T-helper 9 cell (primary cell): ENCODE measurements at places on chromosomes 6 and 20.

DNA sequence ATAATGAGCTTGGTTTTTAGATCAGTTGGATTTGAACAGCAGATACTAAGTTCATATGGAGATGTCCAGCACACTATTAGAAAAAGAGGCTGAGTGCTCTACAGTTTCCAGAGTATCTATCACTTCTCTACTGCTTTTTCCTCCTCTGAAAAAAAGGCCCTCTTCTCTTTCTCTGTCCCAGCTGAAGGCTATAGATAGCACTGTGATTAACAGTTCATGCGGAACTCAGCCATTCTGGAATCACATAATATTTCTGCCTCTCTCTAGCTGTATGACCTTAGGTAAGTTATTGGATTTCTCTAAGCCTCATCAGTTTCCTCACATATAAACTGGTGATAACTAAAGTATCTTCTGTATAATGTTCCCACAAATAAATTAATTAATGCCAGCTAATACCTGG is 184.1 kb downstream of the UBE3D start:
- DNase-seq: no peak

DNA sequence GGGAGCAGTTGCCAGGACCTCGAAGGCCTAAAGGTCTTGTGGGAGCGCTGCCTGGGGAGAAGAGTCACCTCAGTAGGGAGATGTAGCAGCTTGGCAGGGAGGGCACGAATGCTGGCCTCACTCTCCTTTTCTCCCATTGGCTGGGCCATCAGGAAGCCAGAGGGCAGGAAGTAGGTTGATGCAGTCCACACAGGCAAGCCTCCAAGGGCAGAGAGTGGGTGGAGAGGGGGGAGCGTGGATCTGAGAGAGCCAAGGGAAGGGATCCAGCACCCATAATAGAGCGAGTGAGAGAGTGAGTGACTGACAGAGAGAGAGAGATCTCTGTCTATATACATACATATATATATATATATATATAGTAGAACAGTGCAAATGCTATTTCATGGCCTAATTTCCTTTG is 215.3 kb upstream of the LRFN2 start:
- DNase-seq: no peak

DNA sequence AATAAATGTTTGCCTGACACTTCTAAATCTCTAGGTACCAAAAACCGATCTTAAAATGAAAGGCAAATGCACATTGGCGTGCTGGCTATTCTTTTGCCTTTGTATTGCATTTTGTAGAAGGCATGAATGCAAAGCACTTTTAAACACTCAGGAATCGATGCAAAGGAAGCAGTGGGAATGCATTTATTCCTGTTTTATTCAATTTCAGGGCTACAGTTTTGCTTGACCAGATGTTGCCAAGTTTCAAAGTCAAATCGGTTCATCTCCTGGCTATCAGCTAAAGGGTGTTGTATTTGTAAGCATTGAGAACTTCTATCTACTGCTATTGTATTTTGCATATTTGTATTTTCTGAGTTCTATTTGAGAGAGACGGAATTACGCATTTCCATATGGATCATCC is 659.8 kb upstream of the SLC35B3 start:
- DNase-seq: no peak

DNA sequence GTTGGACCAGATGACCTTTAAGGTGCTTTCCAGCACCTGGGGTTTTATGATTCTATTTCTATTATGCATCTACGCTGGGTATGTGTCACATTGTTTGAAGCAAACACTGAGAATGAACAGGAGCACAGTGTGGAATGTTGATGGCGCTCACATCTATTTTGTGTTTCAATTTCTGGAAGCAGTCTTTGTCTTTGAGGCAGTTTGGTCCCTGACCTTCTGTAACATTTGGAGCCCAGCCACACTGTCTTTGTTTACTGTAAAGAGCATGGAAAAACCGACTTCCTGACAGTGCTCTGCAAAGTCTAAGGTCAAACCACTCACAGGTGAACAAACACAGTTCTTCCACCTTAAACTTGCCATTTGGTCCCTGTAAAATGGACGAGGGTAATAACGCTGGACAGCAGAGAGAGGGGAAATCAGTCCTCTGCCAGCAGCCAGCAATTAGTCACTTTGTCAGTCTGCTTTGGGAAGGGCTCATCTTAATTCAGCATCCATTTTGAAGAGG is 155.5 kb downstream of the PRL start:
- no peak for DNase-seq
